Epithelial cell of prostate (primary cell): ENCODE measurements at places on chromosomes 12 and 14.

DNA sequence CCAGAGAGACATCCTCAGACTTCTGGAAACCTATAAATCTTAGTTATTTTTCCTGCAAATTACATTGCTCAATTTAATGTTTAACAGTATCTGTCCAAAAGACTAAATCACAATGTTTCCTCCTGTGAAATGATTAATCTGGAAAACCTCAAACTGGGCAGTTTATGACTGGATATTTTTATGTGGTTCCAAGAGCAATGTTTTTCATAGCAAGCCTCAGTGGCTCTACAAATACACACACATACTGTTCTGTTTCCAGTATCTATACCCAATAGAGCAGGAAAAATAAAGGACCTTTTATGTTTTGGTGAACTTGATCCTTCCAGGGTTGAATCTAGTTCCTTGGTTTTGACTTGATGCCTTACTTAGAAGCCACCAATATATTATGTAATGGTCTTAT, 9.2 kb downstream of the NID2 start:
- DNase-seq: no peak

- no peak for DNase-seq
Observed at GRCh38 chr14:68208626-68209317, 389.2 kb downstream of the RAD51B start.

GRCh38 chr12:28776913-28777422, 372.1 kb upstream of the FAR2 start:
- DNase-seq: no peak

DNA sequence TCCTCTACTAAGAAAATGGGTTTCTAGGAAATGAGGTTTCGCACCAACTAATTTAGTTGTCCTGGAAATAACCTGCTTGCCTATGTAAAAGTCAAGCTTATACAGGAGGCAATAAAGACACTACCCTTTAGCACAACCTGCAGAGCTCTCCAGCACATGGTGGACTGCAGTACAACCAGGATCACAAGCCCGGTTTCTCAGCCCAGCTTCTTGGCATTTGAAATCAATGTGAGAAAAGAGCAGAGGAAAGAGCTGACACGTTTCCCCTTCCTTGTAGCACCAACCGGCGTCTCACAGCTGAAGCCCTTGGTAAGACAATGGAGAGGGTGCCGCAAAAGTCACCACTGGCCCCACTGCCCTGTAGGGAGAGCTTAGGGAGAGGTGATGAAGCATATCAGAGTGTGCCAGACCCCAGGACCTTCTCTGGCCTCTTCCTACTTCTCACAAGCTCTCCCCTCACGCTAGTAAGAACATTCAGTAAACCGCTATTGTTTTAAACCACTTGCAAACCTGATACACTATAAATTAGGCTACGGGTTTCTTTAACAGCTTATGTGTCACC, 8.6 kb downstream of the SPTLC2 start:
- no peak for DNase-seq

DNA sequence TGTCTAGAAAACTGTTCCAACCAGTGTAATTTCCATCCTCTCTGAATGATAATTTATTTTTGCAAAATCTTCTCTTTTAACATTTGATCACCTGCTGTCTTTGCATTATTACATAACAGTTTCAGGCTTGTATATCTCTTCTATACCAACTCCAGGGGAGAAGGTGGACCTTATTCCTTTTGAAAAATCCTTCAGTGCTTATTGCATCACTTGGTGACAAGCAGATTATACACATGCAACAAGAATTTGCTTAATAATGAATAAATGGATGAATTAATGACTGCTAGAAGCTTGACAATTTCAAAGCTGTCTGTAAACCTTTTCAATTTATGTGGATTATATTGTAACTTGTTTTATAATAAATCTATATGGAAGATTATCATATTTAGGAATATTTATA, 37.3 kb upstream of the C12orf75 start:
- no peak for DNase-seq

DNA sequence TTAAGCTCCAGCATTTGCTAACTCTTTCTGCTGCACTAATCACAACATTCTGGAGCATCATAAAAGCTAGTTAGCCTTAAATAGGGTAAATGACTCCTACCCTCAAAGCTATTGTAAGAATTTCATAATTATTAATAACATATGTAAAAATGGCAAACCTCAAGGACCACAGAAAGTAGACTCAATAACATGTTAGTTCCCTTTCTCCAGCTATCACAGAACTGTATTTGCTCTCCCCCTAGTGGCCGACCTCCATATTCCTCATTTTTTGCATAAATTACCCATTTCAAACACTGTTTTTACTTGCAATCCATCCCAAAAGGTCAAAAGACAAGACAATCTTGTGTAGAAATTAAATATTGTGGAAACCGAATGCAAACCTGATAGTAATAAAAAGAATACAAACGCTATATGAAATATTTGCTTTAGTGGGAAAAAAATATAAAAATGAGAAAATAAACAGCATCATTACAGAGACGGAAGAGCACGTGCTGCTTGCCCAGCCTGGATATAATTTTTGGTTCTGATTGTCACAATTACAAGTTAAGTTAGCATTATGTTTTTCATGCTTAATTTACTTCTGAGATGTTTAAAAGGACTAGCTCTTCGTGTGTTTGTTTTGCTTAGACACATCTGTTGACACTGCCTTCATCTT, 97.9 kb downstream of the RERGL start:
- no peak for DNase-seq

- peak; percentile 10 for DNase-seq
Observed at GRCh38 chr14:106694638-106695393, 1168.4 kb downstream of the TMEM121 start.

DNA sequence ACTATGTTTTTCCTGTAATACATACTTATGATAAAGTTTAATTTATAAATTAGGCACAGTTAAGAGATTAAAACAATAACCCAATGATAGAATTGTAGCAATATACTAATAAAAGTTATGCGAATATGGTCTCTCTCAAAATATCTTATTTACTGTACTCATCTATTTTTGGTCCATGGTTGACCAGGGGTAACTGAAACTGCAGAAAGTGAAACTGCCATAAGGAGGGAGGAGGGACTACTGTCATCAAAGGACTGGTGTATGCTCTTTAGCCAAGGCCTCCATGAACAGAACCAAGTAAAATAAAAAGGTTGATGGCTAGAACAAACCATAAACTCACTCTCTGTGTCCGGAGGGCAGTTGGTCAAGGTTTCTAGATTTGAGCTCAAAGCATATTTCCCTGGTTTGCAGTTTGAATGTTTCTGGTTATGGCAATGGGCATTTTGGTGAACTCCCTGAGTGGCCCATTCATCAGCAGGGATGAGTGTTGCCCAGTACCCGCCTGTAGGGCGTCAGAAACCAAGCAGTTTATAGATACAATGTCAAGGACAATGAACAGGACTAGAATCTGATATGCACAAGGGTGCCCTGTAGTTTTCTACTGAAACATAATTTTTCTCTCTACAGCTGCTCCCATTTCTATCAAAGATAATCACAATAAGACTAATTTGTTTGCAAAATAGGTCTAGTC, 19.8 kb downstream of the LEMD3 start:
- no peak for DNase-seq

- no peak for DNase-seq
Observed at GRCh38 chr12:75750716-75751306, 239.4 kb upstream of the KRR1 start.

DNA sequence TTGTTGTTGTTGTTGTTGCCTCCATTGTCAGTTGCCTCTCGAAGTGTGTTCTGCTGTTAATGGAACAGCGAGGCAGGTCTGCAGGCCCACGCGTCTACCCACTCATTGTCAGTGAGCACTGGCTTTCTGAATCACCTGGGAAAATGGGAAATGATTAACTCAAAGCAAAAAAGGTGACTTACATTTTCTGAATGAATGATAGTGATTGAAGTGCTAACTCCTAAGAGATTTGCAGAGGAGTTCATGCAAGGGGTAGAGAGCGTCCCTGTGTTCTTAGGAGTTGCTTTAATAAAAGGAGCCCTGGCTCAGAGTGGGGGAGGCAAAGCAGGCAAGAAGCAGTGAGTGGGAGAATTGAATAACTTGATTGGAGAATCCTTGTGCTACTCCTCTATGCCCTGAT, 177.6 kb downstream of the CAND1 start:
- DNase-seq: no peak

GRCh38 chr12:115598871-115599811, 678.4 kb downstream of the MED13L start:
- no peak for DNase-seq

DNA sequence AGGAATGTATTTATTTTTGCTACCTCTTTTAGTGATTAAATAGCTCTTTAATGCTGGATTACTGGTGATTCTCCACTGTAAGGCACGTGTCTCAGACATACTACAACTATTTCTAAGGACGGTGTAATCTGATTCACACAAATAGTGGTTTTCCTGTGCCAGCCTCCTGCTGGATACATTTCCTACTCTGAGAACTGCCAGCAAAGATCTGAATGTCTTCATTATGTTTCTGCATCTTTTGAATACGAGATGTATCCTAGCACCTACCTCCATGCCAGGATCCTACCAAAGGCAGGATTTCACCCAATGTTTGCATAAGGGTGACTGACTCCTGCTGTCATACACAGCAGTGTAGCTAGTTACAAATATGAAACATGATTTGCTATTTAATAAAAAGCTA, 120.6 kb downstream of the PRICKLE1 start:
- no peak for DNase-seq

- DNase-seq: no peak
Observed at GRCh38 chr14:95330591-95331370, 11.1 kb upstream of the CLMN start.

DNA sequence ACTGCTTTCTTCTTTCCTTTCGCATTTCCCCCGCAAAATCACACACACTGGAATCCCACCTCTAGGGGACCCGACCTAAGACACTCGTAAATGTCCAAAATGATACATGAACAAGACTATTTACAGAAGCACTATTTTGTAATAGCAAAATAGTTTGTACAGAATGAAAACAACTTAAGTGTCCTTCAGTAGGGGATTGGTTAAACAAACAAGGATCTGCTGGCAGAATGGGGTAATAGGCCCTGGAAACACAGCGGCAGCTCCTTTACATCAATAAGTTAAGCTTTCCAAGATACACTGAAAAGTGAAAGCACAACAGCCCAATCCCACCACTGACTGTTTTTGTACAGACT, 48.8 kb downstream of the LTBP2 start:
- DNase-seq: no peak

GRCh38 chr14:102525219-102525928, 15.8 kb upstream of the ANKRD9 start:
- peak; percentile 29 for DNase-seq

GRCh38 chr14:68817506-68818212, 24.8 kb upstream of the ZFP36L1 start:
- DNase-seq: no peak

- DNase-seq: no peak
Observed at GRCh38 chr12:42574851-42575266, 14.7 kb downstream of the PRICKLE1 start.

DNA sequence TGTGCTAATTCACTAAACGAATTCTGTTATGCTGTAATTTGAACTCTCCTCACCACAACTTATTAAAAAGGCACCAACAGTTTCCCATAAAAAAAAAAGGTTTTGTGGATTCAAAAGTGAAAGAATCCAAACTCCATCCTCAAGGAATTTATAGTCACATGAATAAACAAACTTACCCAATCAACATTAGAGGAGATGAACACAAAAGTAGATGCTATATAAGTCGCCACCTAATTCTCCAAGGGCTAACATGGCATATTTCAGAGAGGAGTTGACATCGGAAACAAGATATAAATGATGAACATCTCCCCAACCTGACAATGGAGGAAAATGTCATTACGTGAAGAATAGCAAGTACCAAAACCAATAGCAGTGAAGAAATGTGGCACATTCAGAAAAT, 265.5 kb upstream of the PRKD1 start:
- no peak for DNase-seq

DNA sequence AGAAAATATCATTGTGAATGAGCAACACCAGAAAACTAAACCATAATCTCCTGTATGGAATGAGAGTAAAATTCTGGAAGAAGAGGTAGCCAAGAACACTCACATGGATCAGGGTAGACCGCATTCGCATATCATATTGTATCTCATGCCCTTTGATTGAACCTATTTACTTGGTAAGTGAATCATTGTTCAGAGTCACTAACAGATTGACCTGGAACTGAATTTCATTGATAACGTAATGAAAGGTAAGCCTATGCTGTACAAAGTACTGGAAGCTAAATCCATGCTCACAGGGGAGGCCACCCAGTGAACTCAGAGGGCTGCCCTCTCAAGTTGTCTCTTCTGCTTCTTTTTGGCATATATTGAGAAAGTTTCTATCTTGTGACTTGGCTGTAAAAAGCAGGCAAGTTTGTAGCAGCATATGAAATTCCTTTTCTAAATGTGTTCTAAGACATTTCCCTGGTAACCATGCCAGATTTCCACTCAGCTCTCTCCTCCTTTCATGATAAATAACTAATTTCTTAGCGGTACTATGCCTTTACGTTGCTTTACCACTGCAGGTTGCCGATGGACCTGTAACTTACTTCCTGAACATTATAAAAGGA, 91.4 kb downstream of the PLCZ1 start:
- no peak for DNase-seq

DNA sequence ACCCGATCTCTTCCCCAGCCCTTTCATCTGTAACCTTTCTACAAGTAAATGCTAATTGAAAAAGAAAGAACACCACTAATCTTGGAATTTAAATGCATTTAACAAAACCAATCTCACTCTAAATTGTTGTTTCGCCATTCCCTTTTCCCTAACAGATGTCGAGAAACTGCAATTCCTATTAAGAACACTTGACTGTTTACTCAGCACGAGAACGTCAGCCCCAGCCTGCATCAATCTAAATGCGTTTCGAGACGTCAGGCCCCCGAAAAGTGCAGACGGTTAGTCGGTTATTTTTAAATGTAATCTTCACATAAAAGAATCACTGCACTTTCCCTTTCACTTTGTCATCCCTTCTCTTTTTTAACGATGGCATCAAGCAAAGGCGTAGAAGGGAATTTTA, 837.6 kb downstream of the VRK1 start:
- DNase-seq: no peak

- DNase-seq: no peak
Observed at GRCh38 chr12:12159988-12160387, 89.2 kb downstream of the BCL2L14 start.
